ELF-1 (cell line): ENCODE measurements at places on chromosomes 1 and 21.
A peak's percentile ranks its signal among the peaks of the same experiment; 100 is the strongest.

GRCh38 chr1:182143825-182144645 is 82.5 kb upstream of the ZNF648 start:
- peak; percentile 83 for DNase-seq

DNA sequence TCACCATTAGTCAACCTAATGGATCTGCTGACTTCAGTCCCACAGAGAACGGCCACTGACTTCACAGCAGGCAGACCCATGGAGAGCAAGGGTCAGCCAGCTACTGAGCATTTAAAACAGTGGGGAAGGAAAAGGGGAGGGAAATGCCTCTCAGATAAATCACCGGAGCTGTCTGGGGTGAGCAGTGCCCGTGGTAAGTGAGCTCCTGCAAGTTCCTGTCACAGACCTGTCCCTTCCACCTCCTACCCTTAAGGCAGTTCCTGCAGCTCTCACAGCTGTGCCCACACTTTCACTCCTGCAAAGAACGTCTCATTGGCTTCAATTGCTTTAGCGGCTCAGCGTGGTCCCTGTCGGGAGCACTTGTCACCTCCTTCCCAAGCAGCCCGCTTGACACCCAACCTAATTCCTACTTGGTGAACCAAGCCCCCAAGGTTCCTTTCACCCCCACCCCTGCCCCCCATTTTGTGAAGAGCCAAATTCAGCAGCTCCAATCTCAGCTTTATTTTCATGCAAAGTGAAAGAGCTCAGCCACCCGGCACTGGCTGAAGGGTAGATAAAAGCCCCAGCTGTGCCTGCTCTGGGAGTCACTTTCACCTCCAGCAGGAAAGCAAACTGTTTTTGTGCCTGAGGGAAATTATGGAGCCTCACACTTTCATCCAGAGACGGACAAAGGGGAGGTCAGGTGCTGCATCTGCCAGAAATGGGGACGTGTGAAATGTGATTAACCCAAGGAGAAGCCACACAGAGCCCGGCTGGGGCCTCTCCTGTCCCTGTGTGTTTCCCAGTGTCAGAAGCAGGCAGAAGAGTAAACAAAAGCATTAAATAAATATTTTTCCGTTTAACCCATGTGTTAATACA is 306.2 kb downstream of the TTLL7 start:
- DNase-seq: peak; percentile 87

DNA sequence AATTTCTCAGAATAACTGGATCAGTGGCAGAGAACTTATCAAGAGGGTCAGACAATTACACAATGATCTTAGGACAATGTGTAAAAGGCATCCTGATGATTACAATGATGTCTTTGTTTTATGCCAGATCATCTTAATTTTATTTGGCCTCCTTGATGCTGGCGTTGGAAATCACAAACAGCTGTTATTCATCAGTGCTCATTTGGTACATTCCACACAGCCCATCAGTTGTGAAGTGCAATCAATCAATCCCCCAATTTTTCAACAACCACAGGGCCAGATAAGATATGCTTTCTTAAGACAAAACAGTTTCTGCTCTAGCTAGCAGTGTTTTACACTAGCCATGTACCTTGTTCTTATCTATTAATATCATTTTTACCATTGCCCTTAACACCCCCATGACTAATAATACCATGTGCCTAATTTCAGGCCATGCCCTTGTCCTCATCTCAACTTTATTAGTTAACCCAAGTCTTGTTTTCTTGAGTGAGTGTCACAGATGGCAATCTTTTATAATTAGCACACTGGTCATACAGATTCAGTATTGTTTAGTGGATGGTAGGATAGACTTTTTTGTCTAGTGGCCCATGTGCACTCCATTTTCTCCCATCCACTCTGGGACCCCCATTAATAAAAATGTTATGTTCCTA is 40.8 kb upstream of the COL24A1 start:
- no peak for DNase-seq

DNA sequence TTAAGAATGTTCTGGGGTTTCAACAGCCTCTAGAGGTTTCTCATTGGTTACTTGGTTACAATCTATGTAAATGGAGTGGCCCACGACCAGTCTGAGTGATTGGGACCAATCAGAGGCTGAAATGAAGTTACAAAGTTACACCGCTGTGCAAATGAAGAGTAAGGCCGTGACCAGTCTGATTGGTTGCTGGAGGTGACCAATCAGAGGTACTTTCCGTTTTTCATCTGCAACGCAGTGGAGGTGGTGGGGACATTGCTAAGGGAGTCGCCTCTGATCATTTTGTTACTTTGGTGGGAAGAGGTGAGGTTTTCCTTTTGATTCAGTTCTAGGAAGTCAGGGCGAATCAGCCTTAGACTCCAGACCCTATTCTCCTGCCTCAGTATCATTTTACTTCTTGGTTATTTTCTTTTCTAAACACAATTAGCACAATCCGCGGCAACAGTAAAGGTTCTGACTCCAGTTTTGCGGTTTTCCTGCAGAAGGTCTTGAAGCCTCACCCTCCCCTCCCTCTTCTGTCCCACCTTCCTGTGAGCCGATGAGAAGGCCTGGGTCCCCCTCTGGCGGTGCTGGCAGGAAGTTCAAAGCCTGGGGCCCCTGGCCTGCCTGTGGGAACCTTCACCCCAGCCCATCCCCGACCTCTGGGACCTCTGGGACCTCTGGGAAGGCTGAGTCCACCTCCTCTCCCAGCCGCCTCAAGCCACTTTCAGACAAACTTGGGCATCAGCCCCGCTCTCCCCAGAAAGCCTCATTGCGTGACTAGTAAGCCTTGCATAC is 38.7 kb upstream of the TTC34 start:
- peak; percentile 42 for DNase-seq

- peak; percentile 57 for DNase-seq
These were observed 16.0 kb upstream of the PIGV start for GRCh38 chr1:26771643-26772321.

- DNase-seq: no peak
These were observed 69.6 kb downstream of the SDCCAG8 start for GRCh38 chr1:243325305-243325890.

GRCh38 chr1:108154314-108154713 is 45.8 kb downstream of the SLC25A24 start:
- DNase-seq: no peak

DNA sequence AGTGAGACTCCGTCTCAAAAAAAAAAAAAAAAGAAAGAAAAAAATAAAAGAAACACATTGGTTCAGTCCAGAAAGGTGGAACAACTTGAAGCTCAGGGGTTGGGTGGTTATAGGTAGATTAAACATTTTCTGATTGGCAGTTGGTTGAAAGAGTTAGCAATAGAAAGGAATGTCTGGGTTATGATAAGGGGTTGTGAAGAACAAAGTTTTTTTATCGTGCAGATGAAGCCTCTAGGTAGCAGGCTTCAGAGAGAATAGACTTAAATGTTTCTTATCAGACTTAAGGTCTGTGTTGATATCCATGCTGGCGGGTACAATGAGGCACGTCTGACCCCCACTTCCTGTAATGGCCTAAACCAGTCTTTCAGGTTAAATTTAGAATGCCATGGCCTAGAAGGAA is 45.0 kb upstream of the PDE9A start:
- DNase-seq: no peak

DNA sequence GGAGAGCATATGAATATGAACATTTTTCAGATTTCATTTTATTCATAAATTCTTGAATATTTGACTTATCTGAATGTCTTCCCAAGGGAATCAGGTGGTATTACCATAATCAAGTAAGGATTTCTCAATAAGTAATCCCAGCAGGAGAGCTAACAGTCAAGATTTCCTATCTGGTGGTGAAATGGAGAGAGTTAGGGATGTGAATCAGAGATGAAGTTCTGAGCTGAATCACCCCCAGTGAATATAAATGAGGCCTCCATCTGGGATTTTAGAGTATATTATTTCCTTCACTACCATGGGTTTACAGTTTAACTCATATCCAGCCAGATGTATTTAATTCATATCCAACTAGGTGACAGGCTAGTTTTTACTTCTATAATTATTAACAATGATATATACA is 61.5 kb upstream of the RGS2 start:
- no peak for DNase-seq

- DNase-seq: peak; percentile 84
These were observed 20.4 kb downstream of the AGRN start for GRCh38 chr1:1040004-1040991.

- DNase-seq: no peak
These were observed 43.8 kb downstream of the CD53 start for GRCh38 chr1:110916669-110917306.

- no peak for DNase-seq
These were observed 319.0 kb downstream of the HHAT start for GRCh38 chr1:210647406-210648333.

GRCh38 chr21:15425049-15425448 is 304.7 kb upstream of the USP25 start:
- no peak for DNase-seq

GRCh38 chr1:118736322-118736721 is 251.8 kb downstream of the TBX15 start:
- no peak for DNase-seq

- DNase-seq: peak; percentile 45
These were observed 18.4 kb upstream of the C1QA start for GRCh38 chr1:22618056-22618455.

GRCh38 chr1:8439015-8439702 is 121.2 kb downstream of the SLC45A1 start:
- DNase-seq: peak; percentile 76

- no peak for DNase-seq
These were observed 140.2 kb upstream of the HOOK1 start for GRCh38 chr1:59674595-59674994.

DNA sequence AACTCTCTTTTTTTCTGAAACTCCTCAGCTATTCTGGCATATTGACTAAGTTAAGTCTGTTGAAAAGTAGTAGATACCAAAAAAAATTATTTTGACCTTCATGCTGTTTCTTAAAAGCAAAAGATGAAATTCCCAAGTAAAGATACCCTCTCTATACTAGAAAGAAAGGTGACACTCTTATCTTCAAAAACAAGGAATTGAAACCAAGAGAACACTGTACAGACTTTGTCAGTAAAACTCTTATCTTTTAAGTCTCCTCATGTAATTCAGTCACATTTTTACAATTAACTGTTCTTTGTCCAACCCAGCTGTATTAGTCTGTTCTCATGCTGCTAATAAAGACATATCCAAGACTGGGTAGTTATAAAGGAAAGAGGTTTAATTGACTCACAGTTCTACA is 496.2 kb downstream of the LTN1 start:
- no peak for DNase-seq

DNA sequence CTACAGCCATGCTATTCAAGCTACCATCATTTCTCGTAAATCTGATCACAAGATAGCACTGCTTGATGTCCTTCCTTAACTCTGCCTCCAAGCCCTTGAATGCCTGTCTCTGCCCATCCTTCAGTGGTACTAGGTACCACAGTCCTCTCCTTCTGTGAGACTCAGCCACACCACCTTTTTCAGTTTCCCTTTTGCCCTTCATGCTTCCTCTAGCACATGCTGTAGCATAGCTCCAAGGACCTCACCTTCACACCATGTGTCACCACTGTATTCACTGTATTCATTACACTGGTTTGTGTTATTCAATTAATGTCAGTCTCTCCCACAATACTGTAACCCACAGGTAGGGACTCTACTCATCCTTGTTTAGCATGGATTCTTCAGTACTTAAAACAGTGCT is 8.0 kb upstream of the TP53BP2 start:
- no peak for DNase-seq

- no peak for DNase-seq
These were observed 40.4 kb downstream of the PHC2 start for GRCh38 chr1:33390542-33390941.
